Astrocyte of the hippocampus (primary cell): ENCODE measurements at places on chromosomes 12 and 14.
A peak's percentile ranks its signal among the peaks of the same experiment; 100 is the strongest.

- no peak for DNase-seq
Measured at GRCh38 chr14:103705118-103705503, 10.1 kb downstream of the XRCC3 start.

- DNase-seq = no peak
Measured at GRCh38 chr12:52222692-52223091, 10.4 kb upstream of the KRT7 start.

DNA sequence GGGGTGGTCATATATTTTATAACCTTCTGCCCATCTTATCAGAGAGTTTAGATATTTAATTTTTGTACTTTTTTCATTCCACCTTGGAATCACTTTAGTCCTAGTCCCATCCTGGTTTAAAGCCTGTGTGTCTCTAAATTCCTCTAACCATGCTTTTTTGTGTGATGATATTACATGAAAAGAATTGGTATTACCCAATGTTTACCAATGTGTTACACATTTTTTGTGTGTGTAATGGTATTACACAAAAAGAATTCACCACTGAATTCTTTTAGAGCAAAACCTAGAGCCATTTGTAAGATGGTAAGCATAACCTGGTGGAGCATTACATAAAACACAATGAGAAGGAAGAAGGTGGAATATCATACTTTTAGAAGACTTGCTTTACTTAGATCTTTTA is 77.5 kb downstream of the FAR2 start:
- no peak for DNase-seq

GRCh38 chr14:74941676-74942097 is 13.7 kb downstream of the PGF start:
- peak; percentile 59 for DNase-seq

DNA sequence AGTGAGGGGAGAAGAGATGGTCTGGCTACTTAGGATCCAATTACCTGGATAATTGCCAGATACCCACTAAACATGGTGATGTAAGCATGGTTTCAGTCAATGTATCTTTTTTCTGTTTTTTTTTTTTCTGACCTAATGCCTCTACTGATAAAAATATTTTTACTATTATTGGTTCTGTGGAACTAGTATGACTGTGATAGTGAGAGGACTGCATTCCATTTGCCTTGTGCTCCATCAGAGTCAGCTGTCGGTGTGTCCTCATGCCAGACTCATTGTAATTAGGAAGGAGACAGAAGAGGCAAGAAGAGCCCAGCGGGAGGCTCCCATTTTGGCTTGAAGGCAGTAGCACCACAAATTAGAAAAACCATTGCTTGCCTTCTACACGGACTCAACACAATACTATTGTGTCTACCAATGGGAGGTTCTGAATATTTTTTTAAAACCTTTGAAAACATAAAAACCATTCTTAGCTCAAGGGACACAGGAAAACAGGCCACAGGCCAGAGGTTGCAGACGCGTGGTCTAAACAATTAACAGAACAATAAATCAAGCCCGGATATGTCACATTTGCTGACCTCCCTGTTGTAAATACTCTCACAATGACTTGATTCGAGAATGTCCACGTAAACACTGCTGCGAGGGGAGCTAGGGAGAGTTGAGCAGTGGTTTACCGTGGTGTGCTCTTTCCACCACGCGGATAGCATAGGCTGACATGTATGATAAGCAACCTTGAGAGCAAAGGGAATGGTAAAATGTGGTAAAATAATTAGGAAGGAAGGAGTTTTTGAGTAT is 13.5 kb upstream of the DCP1B start:
- DNase-seq = no peak
